ENCODE measurements at places on chromosomes 6 and 20.

DNA sequence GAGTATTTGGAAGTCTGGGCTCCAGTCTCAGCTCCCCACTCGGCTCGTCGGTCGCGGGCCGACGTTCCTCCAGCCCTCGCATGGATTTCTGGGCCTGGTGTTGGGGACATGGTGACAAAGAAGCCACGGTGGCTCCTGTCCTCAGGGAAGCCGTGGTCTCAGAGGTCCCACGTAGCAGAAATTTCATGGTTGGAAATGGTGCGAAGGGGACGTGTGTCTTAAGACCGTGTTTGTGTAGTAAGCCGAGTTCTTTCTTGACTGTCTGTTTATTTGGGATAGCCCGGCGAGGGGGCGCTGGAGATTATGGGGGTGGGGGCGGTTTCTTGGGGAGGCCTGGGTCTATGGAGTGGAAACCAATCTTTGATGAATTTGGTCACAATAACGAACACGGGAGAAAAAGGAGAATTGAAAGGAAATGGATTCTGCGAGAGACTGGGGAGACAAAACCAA is 23.5 kb upstream of the MAP3K7 start:
- DNase-seq, result no peak

DNA sequence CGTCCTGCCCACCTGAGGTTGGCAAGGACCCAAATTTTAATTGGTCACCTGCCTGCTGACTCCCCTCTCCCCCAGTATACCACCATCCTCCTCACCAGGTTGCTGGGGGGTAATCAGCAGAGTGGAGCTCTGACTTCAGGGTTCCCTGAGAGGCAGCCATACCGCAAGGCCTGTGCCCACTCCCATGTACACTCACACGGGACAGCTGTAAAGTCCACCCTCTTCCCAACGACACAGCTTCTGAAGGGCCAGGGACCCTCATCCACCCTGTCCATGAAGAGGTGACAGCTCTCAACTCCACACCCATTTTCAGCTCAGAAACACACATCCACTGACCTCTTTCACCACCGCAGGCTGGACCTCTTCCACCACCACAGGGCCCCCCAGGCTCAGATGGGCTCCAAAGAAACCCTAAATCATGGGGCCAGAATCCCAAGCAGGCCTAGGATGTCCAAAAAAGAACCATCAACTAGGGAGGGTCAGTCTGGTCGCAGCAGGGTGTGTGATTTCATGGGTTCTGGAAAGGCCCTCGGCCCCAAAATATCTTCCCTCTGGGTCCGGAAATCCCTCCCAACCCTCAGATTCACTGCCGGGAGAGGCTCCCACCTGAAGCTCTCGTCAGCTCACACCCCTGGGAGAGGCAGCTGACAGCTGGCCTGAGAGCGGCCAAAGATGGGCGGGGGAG is 30.0 kb downstream of the TFEB start:
- DNase-seq, result no peak

GRCh38 chr20:35702051-35702823 is 3.0 kb downstream of the ROMO1 start:
- DNase-seq, result peak; percentile 92

DNA sequence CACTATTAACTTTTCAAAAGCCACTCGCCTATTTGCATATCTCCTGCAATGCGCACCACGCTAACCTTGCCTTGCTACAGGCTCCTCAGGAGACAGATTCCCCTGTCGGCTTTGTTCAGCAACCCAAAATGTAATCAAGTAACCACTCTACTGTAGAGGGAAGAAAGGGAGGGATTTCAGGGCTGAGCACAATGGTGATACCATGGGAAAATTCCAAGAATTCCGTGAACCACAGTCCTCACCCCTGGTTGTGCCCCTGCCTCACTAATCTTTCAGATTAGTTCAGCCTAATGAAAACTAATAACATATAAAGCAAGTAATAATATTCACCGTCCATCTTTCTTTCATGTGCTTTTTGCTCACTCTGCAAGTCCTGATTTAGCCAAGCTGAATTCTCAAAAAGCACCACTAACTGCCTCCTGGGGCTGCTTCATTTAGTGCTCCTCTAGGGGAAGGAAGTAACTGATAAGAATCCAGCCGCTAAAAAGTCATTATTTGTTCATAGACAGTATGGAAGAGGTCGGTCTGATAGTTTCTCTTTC is 6.6 kb downstream of the CITED2 start:
- DNase-seq, result no peak

DNA sequence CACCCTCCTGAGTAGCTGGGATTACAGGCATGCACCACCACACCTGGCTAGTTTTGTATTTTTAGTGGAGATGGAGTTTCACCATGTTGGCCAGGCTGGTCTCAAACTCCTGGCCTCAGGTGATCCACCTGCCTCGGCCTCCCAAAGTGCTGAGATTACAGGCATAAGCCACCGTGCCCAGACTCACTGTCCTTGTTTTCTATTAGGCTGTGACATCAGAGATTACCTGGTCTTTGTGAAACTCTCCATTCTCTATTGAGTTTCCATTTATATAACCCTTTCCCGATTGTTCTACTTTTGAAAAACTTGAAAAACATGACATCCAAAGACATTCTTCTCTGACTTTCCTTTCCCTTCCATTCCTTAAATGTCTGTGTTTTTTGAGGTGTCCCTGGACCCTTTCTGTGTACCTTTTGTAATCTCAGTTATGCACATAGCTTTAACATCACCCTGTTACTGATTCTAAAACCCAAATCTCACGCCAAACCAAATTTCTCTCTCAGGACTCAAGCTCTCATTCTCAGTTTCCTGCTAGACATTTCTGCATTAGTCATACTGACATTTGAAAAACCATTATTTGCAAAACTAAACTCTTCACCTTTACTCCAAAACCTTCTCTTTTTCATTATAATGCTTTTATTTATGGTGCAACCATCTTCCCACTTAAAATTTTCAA is 137.0 kb downstream of the KHDC1L start:
- DNase-seq, result no peak

DNA sequence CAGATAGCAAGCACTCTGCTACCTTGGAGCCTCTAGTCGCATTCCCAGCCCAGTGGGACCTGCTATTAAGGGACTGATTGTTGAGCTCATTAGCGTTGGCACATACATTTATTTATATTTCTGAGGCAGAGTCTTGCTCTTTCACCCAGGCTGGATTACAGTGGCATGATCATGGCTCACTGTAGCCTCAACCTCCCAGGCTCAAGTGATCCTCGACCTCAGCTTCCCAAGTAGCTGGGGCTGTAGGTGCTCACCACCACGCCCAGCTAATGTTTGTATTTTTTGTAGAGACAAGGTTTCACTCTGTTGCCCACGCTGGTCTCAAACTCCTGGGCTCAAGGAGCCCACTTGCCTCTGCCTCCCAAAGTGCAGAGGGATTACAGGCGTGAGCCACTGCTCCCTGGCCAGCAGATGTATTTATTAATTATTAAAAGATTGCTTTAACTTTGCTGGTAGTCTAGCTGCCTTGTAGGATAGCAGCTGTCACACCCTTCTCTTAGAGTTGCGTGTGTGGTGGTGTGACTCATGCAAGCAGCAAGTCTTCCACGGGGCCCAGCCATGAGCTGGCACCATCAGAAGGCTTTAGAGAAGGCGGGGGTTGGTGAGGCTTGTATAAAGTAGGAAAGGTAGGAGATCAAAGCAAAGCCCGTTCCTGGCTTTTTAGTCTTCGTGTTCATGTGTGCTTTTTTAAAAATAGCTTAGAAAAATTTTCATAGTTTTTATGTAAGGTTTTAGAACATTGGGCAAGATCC is 16.5 kb downstream of the ACTR5 start:
- peak; percentile 91 for DNase-seq

- peak; percentile 23 for DNase-seq
These were observed 73.4 kb upstream of the SIM1 start for GRCh38 chr6:100538086-100538485.

- no peak for DNase-seq
These were observed 127.4 kb downstream of the GJA10 start for GRCh38 chr6:90021711-90022110.

DNA sequence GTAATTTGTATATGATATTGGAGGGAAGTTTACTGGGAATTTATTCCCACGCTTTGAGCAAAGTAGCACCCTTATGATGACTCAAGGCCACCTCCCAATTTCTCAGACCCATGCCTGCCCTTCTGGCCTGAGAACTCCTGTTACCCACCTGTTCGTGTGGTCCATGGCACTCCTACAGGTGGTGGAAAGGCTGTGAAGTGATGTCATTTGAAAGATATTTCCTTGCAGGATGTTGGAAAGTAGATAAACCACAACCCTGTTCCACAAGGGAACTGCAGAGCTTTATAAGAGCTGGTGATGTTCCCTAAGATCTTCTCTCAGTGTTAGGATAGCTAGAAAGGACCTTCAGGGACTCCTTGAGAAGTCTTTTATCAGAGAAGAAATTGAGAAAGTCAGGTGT is 70.5 kb downstream of the ADGRG6 start:
- peak; percentile 7 for DNase-seq

DNA sequence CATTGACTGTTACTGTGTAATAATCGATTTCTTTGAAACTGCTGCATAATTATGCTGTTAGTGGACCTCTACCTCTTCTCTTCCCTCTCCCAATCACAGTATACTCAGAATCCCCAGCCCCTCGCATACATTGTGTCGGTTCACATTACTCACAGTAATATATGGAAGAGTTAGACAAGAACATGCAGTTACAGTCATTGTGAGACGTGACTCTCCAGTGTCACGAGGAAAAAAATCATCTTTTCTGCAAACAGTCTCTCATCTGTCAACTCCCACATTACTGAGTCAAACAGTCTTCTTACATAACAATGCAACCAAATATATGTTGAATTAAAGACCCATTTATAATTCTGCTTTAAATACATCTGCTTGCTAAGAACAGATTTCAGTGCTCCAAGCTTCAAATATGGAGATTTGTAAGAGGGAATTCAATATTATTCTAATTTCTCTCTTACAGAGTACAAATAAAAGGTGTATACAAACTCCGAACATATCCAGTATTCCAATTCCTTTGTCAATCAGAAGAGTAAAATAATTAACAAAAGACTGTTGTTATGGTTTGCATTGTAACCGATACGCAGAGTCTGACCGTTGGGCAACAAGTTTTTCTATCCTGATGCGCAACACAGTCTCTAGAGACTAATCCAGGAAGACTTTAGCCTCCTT is 113.3 kb downstream of the TMEM242 start:
- DNase-seq, result no peak

DNA sequence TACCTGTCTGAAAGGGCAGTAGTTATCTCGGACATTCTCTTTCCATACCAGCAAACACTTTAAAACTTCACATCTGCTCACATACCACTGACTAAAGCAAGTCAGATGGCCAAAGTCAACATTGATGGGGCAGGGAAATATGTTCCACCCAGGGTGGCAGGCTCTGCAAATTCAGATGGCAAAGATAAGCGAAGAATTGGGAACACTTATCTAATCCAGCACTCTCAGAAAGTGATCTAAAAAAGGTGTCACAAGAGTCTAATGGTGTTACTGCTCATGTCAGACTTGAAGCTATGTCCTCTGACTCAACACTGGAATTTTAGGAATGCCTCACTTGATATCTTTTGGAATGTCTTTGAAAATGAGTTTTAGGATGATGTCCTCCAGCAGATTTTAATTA is 1086.2 kb downstream of the KIF16B start:
- DNase-seq, result no peak

DNA sequence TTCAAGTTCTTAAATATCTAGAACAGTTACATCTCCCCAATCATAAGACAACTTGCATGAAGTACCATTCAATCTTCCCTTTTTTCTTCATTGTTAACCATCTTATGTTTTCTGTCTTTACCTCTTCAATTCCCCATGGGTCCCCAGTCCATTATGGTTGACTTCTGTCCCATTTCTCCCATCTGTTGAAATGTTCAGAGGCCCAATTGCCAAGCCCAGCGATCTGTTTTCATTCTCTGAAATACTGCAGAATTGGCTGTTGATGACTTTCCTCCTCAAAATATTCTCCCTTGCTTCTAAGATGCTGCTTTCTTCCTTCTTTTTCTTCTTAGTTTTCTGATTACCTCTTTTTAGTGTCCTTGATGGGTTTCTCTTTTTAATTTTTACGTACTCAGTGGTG is 26.0 kb downstream of the DSTN start:
- no peak for DNase-seq

- DNase-seq, result no peak
These were observed 18.6 kb upstream of the GGTLC1 start for GRCh38 chr20:24007073-24007595.

GRCh38 chr20:1499528-1500420 is 8.6 kb upstream of the SIRPB2 start:
- DNase-seq, result no peak

DNA sequence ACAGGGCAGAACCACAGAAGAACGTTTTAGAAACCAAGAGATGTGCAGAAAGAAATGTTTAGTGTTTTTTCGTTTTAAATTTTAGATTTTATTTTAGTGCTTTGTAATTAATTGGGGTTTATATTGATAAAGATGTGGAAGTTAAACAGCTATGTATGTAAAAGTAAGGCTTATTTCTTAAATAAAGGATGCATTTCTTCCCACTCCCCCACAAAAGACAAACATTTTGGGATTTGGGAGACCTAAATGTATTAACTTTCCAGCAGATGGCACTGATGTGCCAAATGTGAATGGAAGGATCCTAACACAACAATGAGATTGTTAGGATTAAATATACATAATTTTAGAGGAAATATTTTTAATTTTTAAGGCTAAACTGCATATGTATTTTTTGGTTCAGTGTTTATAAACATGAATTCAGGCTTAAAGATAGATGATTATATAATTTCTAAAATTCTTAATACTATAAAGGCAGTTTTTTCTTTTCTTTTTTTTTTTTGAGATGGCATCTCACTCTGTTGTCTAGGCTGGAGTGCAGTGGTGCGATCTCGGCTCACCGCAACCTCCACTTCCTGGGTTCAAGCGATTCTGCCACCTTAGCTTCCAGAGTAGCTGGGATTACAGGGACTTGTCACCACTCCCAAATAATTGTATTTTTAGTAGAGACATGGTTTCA is 12.0 kb downstream of the PFDN4 start:
- DNase-seq, result peak; percentile 68

Measured in fibroblast of mammary gland (primary cell).